Cerebellar cortex (tissue), 1 donor: ENCODE measurements at places on chromosomes 12 and 14.
A peak's percentile ranks its signal among the peaks of the same experiment; 100 is the strongest.

GRCh38 chr14:60968099-60968498 is 12.8 kb downstream of the TRMT5 start:
- no peak for DNase-seq

DNA sequence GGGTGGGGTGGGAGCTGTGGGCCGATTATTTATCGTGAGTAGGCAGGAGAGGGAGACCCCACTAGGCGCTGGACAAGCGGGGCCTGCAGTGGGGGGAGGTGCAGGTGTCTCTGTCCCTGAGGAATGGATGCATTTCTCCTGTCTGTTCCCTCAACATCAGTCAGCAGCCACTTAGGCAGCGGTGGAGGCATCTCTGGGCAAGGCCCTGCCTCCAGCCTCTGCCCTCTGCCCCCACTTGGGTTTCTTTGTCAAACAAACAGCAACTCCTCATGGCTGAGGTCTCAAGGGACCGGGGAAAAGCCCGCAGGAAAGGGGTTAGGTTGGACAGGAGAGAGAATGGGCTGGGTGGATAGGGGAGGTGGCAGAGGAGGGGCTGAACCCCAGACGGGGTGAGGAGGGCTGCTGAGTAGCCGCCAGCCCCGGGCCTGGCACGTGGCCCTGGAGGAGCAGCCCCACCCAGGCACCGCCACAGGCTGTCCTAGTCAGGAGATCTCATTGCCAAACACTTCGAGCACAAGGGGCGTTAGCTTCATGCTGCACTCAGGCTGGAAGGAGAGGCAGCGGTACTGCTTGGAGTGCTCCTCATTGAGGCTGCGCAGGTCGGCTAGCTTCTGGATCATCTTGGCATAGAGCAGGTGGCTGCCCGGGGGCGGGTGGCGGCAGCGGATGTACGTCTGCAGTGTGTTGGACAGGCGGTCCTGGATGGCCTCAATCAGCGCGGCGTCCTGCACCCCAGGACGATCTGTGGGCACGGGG is 24.7 kb upstream of the HDAC7 start:
- no peak for DNase-seq

- DNase-seq = no peak
These were observed 22.4 kb upstream of the SERPINA6 start for GRCh38 chr14:94345344-94346064.

DNA sequence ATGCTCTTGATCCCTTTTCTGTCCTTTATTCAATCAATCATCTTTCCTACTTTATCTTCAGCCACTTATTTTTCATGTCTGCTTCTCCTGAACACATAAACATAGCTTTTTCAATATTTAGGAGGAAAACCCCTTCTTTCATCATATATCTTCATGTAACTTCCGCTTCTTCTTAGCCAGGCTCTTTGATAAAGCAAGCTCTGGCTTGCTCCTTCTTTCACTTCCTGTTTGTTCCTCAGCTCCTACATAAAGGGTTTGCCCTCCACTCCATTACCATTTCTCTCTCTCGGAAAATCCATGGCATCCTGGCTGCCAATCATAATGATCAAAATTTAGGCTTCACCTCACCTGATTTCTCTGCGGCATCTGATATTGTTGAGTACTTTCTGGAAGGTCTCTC is 33.7 kb upstream of the HELB start:
- DNase-seq = no peak

DNA sequence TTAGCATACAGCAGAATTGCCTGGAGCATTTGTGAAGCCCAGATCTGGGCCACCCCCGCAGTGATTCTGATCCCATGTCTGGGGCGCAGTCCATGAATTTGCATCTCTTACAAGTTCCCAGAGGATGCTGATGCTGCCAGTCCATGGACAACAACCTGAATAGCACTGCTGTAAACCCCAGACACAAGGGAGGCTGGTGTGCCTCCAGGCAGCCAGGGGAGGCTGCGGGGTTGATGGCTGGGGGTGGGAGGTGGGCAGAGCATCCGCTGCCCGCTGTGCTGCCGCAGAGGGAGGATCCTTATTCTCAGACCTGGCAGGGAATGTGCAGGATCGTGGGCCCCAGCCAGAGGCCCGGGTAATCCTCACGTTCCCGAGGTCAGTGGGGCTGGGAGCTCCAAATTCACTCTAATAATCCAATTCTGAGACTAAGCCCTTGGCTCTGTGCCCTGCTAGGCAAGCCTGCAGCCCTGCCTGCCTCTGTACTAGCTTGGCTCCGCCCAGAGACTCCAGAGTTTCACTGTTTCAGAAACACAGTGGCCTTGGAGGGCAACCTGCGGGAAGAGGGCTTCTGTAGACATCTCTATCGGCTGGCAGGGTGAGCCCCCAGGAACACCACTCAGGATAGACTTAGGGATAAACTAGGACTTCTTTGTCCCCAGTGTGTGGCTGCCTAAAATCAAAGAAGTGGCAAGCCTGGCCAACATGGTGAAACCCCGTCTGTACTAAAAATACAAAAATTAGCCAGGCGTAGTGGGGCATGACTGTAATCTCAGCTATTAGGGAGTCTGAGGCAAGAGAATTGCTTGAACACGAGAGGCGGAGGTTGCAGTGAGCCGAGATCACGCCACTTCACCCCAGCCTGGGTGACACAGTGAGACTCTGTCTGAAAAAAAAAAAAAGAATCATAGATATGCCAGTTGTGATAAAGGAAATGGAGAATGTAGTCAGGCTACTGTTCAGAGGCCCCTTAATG is 17.8 kb upstream of the MLEC start:
- no peak for DNase-seq

GRCh38 chr12:132306885-132307191 is 22.6 kb downstream of the GALNT9 start:
- no peak for DNase-seq

DNA sequence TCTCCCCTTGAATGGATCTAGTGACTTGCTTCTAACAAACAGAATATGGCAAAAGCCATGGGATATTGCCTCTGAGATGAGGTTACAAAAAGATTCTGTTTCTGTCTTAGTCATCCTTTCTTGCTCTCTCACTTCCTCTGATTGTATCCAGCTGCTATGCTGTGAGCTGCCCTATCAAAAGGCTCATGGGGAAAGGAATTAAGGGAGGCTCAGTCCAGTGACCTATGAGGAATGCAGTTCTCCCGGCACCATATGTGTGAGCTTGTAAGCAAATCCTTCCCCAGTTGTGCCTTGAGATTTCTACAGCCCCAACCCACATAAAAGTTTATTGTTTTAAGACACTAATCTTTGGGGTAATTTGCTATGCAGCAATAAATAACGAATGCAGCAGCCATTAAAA is 183.1 kb downstream of the KLHL28 start:
- DNase-seq = no peak

DNA sequence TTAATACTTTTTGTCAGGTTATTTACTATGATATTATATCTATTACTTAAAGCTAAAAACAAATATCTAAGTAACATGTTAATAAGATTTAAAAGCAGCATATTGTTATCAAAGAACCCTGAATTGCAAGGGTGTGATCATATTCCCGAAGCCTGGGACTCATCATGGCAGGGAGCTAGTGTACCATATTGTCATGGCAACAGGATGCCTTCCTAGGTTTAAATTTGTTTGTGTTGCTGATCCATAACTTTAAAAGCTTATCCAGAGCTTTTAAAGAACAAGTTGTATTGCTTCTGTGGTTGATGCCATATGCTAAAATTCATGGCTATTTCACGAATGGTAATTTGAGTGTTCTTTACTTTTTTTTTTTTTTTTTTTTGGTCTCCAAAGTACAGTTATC is 500.5 kb downstream of the NAV3 start:
- peak; percentile 30 for DNase-seq

DNA sequence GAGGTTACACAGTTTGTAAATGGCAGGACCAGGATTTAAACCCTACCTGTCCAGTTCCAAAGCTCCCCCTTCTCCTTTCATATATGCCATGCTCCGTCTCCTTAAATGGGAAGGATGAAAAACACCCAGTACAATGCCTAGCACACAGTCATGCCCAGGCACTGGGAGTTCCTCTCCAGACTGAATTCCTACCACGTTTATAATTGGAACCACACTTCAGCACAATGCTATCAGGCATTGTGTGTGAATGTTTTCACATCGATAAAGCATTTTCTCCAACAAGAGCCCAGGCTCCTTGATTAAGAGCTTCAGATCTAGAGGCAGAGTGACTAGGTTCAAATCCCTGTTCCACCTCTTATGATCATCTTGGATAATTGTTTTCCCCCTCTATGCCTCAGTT is 2.7 kb upstream of the NUAK1 start:
- no peak for DNase-seq

DNA sequence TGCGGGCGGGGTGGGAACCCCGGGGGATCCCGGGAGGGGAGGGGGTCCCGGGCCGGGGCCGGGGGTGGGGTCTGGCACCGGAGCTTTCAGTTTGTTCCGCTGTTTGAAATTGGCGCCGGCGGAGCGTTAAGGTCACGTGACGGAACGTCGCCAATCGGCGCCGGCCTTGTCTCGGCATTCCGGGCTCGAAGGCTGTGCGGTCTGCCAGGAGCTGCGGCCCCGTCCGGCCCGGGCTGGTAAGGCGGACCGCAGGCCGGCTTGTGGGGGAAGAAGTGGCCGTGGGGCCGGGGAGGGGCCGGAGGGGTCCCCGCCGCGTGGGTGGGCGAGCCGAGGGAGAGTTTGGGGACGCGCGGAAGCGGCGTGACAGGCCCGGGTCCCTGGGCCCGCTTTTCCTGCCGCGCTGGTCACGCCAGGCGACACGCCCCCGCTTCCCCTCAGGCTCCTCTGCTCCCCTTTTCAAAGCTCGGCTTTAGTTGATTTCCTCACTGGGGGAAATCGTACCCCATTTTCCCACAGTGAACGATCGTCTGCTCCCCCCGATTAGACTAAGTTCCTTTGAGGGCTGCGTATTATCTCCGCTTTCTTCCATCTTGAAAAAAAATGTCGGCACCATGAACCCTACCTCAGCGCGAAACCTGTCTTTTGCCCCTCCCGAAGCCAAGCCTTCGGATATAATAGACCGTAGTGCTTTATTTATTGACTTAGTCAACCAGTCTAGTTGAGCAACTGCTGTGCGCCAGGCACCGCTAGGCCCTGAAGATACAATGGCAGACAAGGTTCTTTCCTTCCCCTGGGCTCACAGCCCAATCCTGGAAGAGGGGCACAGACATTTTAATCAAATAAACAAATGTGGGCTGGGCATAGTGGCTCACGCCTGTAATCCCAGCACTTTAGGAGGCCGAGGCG is at the start of the genes FOXM1 and RHNO1:
TSS of gene FOXM1 (minus strand) at position 128 of the 906 bp plus-strand sequence. CDS start 2,696 bp downstream, outside the sequence.
TSS of gene RHNO1 (plus strand) at position 177 of the 906 bp plus-strand sequence. CDS start 8,144 bp downstream, outside the sequence.
- peak; percentile 90 for DNase-seq

DNA sequence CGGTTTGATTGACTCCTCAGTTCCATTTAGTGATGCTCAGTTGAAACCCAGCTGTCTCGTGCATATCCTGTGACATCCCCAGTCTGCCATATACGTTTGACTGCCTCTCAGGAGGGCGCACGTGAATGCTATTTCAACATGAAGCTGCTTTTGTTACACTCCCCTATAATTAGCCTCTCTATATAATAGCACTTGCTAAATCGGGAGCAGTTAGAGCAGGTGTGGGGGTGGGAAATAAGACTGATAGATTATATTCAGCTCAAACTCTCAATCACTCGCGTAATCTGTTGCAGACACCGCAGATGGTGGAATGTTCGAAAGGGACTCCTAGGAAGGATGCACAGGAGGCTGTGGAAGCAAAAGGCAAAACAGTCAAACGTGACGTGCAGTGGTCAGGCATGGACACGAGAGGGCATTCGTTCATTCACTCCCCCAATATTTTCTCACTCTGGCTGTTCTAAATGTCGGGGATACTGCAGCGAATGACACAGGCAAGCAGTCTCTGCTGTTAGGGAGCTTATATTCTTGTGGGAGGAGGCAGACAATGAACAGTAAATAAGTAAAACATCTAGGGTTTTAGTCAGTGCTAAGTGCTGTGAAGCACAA is 29.8 kb downstream of the KCNA1 start:
- DNase-seq = peak; percentile 83

DNA sequence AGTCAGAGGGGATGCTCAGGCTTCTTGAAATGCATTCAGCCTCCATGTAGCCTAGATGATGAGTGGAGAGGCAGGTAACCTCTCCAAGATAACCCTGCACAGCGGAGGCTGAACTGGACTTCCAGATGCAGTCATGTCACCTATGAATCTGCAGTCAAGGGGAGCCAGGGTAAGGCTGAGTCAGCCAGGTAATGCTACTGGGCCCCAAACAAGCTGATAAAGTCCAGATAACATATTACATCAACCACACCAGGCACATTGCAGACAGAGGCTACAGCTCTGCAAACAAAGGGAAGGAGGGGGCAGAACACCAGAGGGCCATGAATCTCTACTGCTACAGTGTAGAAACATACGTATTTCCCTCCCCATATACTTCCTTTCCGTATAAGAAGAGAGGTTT is 14.0 kb downstream of the RNASE9 start:
- no peak for DNase-seq

- DNase-seq = peak; percentile 16
These were observed 498.4 kb downstream of the RMST start for GRCh38 chr12:97960741-97961608.

- peak; percentile 20 for DNase-seq
These were observed 231.2 kb downstream of the ETNK1 start for GRCh38 chr12:22856178-22856577.

DNA sequence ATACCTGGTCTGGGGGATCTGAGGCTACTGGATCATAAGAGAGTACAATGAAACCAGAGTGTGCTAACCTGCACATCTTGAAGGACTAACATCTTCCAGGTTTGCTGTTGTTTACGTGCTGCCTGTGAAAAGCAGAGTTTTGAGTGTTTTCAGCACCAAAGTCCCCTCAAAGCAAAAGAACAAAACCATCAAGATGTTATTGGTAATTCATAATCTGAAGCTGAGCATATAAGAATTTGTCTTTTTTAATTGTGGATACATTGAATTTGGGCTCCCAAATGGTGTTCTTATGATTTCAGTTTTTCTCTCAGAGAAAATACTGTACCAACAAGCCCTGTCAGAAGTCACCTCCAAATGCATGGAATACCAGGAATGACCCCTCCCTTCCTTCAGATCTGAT is 110.2 kb downstream of the BTG1 start:
- DNase-seq = peak; percentile 55

- no peak for DNase-seq
These were observed 2.0 kb downstream of the SOAT2 start for GRCh38 chr12:53105256-53105655.

- DNase-seq = no peak
These were observed 16.1 kb downstream of the AK7 start for GRCh38 chr14:96407935-96408570.

GRCh38 chr14:96162741-96163140 is 41.9 kb upstream of the BDKRB2 start:
- DNase-seq = no peak

- no peak for DNase-seq
These were observed 447 bp downstream of the CD63 start for GRCh38 chr12:55728186-55728938.

GRCh38 chr12:101642115-101643067 is 47.6 kb downstream of the MYBPC1 start:
- DNase-seq = no peak

DNA sequence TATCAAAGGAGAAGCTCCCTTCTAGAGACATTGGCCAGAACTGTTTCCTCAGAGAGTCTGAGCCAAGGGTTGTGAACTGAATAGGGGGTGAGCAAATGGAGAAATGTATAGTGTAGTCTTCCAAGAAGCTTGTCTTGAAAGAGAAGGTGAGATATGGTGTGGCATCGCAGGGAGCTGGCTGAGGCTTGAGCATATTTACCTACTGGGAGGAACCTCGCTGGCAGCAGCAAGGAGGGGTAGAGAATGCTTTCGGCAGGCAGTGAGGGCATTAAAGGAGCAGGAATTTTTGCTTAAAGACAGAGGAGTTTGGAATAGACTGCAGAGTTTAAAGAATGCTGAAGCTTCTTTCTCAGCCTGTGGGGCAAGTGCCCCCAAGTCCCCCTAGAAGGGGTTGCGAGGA is 59.3 kb upstream of the PRMT8 start:
- DNase-seq = no peak
